ENCODE measurements at places on chromosomes 7 and 10.

- H3K27ac ChIP-seq: no peak overlapping the region
- no peaks in the 10 kb centered on the region for H3K27me3 ChIP-seq
- H3K4me3 ChIP-seq: no peak overlapping the region
- no peak for DNase-seq
- no peaks in the 10 kb centered on the region for H3K36me3 ChIP-seq
These were observed 129.7 kb downstream of the ZNF365 start for GRCh38 chr10:62503872-62504271.

DNA sequence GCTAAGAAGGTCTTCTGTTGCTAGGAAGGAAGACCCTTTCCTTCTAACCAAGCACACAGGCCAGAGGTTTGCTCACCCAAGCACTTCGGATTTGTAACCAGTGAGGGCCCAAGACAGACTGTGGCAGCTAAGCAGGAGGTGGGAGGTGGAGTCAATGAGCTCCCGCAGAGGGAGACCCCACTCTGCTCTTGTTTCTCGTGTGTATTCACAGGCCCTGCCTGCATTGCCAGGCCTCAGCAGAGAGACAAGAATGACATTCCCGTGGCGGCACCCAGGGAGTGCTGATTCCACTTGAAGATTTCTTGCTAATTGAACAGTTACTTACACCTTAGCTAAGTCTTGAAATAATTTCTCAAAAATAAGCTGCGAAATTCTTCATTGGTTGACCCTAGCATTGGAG is 13.4 kb downstream of the PKD1L1 start:
- no peak for DNase-seq
- H3K4me3 ChIP-seq: no peak overlapping the region
- H3K4me1 ChIP-seq: no peaks in the 10 kb centered on the region
- H3K27ac ChIP-seq: no peak overlapping the region

GRCh38 chr10:188546-188945 is 53.3 kb downstream of the ZMYND11 start:
- no peaks in the 10 kb centered on the region for H3K4me1 ChIP-seq
- no peak for DNase-seq
- no peaks in the 10 kb centered on the region for H3K27me3 ChIP-seq
- peaks cover 17% of the 10 kb centered on the region for H3K36me3 ChIP-seq
- H3K27ac ChIP-seq: no peak overlapping the region

GRCh38 chr7:42250411-42250810 is 13.4 kb upstream of the GLI3 start:
- H3K27ac ChIP-seq: no peak overlapping the region
- no peaks in the 10 kb centered on the region for H3K27me3 ChIP-seq
- H3K36me3 ChIP-seq: no peaks in the 10 kb centered on the region
- H3K4me3 ChIP-seq: no peak overlapping the region
- no peaks in the 10 kb centered on the region for H3K4me1 ChIP-seq

DNA sequence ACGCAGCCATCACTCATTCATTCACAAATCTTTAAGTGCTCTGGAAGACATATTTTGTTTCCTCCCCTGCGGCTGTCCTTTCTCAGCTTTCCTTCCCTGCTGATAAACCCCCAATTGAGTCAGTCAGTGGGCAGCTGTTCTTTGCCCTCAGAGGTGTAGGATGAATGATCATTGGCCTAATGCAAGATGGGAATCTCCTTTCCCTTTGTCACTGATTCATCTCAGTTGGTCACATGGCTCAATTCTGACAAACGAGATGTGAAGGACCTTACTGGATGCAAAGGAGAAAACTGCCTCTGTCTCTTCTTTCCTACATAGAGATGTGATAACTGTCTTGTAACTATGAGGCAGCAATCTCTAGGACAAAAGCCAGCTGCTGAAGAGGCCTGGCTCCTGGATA is 44.6 kb downstream of the COL28A1 start:
- H3K4me1 ChIP-seq: no peaks in the 10 kb centered on the region
- H3K27me3 ChIP-seq: no peaks in the 10 kb centered on the region
- no peaks in the 10 kb centered on the region for H3K36me3 ChIP-seq
- H3K27ac ChIP-seq: no peak overlapping the region

GRCh38 chr10:112952282-112953173 is 2.5 kb downstream of the TCF7L2 start:
- H3K4me3 ChIP-seq: peak overlapping the region; percentile 88
- no peak overlapping the region for H3K27ac ChIP-seq
- peaks cover 12% of the 10 kb centered on the region for H3K27me3 ChIP-seq

Data from glutamatergic neuron (in vitro differentiated cells).